ENCODE measurements at places on chromosomes 16 and 17. TPM values are rescaled to one million over a fixed set of nuclear protein-coding genes. Genes with fewer than 3 reads are reported as not detected.
A peak's percentile ranks its signal among the peaks of the same experiment; 100 is the strongest.

DNA sequence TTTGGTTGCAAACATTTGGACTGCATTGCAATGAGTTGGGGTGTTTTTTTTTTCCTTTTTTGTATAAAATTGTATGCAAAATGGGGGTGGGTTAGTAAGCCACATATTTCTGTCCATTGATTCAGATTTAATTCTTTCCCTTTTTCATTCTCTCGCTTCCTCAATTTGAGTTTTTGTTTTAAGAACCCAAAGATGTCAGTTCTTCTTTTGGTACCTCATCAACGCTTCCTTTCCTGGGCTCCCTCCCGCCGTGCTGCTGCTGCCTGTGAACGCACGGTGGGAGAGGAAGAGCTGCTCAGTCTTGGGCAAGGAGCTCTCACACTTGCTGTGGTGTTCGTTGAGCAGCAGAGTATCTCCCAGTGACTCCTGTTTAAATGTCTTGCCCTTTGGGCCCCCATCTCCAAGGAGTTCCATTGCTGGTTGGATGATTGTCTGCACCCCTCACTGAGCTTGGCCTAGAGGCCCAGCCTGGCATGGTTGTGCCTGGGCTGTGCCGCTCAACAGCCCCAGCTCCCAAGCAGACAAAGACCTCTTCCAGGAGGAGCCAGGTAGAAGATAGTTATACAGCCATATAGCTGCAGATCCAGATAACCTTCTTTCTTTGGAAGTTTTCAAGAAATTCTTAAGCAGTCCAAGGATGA lies 13.6 kb downstream of the UBFD1 start:
- no peak for DNase-seq

The CLEC3A gene
- total RNA-seq, result not detected

The TEX19 gene
- total RNA-seq, result not detected

DNA sequence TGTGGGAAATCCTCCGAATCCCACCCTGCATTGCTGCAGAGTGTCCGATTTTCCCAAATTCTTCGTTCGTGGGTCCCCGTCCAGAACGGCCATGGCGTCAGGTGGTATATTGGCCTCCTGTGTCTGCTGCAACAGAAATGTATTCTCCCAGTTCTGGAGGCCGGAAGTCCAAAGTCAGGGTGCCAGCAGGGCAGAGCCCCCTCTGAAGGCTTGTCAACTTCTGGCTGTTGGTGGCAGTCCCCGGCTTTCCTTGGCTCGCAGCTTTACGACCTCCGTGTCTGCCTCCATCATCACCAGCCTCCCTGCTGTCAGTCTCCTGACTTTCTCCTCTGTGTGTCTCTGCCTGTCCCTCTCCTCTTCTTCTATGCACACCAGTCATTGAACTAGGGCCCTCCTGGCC lies 142.1 kb upstream of the FOXF1 start:
- DNase-seq, result no peak

DNA sequence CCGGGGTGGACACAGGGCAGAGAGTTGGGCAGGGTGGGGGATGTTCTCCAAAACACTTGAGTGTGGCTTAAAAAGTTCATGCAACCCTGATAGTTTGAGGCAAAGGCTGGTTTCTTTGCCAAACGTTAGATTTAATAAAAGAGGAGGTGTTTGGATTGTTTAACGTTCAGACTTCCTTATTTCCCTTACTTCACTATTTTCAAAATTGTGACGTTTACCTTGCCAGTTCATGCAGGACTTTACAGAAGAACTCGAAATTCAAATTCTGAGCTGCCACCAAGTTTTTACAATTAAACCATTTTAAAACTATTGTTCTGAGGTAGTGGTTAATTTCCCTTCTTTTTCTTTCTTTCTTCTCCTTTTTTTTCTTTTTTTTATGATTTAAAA lies 5.5 kb downstream of the SEC14L1 start:
- no peak for DNase-seq

- peak; percentile 41 for DNase-seq
Measured at GRCh38 chr16:21277927-21278706, at the start of gene CRYM. TSS of gene CRYM (minus strand) at chr16:21278290. CDS start at chr16:21278251, 39 bp downstream.

The PDILT gene
- total RNA-seq, result not detected

DNA sequence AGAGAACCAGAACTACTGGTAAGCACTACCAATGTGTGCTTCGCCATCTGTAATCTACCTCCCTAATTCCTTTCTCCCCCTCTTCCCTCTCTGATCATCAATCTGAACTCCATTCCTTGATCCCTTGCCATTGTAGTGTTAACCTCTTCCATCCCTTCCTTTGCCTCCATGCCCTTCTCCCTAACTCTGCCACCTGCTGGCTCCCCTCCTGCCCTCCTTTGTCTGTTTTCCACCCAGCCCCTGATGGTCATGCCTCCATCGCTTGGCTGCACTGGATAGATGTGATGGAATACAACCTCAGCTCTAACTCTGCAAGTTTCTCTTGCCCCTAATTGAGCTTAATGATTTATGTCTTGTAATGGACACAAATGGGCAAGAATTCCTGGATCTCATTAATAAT lies 108.2 kb upstream of the ASIC2 start:
- DNase-seq, result no peak

The CACNA1H gene
- total RNA-seq, result 94.5 TPM

The NOTUM gene
- total RNA-seq, result not detected

DNA sequence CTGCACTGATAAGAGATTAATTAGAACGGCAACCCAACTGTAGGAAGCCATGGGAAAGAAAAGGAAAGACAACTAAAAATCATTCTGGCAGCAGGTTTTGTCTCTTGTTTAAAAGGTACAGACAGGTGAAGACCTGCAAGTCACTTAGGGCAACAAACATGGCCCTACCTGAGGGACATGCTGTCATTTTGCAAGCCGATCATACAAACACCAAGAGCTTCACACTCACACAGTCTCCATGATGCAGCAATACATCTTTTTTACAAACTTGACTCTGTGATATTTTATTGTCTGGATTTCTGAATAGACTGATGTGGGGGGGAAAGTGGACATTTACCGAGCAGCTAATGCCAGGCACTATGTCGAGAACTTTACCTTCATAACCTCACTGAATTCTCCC lies 101.8 kb downstream of the PARN start:
- DNase-seq, result no peak

DNA sequence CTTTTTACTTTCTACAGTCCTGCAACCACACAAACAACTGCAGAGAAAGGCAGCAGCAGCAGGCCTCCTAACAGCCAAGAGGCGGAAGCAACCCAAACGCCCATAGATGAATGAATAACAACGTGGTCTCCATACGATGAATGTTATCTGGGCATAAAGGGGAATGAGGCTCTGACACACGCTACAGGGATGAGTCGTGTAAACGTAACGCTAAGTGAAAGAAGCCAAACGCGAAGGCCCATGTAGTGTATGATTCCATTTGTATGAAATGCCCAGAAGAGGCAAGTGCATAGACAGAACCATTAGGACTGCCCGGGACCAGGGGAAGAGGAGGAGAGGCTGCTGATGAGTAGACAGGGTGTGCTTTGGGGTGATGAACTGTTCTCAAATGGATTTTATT lies 94.8 kb upstream of the DNAH17 start:
- DNase-seq, result no peak

The RHBDL1 gene
- 1.5 TPM for total RNA-seq

GRCh38 chr16:77271532-77272426 lies 72.6 kb downstream of the SYCE1L start:
- DNase-seq, result no peak

The UNC45B gene
- 0.21 TPM for total RNA-seq

GRCh38 chr17:78114831-78115723 lies 13.5 kb downstream of the TMC6 start:
- no peak for DNase-seq

DNA sequence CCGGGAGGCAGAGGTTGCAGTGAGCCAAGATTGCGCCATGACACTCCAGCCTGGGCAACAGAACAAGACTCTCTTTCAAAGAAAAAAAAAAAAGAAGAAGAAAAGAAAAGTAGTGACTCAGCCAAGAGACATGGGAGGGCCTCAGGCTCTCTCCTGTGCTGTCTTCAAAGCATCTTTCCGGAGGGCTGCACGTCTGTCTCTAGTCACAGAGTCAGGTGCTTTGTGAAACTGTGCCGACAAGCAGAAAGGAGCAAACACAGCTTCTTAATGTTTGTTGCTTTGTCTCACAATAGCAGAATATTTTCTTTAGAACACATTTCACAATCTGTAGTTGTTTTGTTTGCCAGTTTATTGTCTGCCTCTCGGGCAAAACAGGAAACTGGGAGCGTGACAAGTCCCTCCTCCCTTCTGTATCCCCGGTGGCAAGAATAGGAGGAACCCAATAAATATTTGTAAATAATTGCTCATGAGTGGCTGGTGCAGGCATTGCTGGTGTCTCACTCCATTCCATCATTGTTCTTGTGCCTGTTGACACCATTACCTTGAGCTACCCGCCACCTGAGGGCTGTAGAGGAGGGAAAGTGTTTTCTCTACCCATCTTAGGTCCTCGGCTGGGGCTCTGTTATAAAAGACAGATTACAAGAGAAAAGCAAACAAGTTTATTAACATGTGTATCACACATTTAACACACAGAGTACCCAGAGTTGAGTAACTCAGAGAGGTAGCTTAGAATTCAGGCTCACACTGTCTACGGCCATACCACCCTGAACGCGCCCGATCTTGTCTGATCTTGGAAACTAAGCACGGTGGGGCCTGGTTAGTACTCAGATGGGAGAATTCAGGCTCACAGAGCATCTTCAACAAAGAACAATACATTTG lies 5.5 kb downstream of the GAST start:
- no peak for DNase-seq

The SLC5A2 gene
- 0.83 TPM for total RNA-seq

DNA sequence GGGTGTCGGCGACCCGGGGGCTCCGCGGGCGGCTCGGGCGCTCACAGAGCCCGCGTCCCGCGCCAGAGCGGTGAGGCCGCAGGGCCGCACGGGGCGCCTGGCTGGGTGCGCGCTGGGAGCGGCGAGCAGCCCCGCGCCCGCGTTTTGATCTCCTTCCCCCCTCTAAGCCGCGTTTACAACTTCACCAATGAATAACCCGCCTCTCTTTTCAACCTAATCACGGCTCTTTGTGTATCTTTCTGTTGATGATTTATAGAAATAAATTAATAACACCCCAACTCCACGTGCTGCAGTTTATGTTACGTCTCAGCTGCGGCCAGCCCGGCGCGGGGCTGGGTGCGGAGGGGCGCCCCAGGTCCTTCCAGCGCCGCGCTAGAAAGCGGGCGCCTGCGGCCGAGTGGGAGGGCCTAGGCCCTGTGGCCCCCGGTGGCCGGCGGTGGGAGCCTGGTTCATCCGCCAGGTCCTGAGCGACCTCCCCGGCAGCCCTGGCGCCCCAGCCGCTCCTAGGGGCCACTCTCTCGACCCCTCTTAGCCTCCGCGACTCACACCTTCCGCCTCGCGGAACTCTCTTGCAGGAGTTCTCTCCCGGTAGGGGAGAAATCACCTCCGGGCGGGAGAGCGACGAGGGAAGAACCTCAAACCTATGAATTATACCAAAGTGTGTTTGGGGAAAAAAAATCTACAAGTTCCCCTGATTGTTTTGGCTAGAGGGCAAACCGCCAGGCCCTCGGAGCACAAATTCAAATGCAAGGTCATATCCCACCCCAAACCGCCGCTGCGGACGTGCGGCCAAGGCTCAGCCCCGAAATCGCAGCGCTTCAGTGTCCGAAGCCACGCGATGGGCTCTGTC lies 1.9 kb downstream of the HNF1B start:
- DNase-seq, result no peak

- DNase-seq, result no peak
Measured at GRCh38 chr16:29665294-29666077, 2.4 kb downstream of the SPN start.

DNA sequence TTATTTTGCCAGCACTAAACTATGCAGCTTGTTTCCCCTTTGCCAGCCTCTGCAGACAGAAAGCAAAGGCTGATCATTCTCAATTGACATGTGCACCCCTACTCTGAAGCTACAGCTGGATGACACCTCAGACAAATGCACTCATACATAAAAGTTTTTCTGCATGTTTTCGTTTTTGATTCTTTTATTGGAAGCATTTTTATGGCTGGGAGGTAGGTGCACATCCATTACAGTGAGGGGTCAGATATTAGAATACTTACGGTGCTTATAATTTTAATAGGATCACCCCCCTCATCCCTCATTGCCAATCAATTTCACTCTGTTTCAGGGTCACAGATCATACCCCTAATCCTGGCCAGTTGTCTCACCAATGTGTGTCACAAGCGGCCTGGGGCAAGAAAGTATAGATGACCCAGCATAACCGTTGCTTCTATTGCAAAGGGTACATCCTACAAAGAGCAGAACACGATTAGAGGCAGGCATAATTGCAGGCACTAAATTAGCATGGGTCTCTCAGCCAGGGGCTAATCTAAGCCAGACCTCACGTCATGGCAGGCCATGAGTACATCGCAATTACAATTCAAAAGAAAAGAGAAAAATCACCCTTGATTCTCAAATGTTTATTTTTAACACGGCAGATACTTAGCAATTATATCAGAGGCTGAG lies 89.5 kb upstream of the SOX9 start:
- DNase-seq, result no peak

The GSG1L gene
- total RNA-seq, result 0.35 TPM

GRCh38 chr17:3893003-3893719 lies at the start of gene CAMKK1:
TSS of gene CAMKK1 (minus strand) at chr17:3893053. CDS start at chr17:3885687, 7,366 bp downstream.
- DNase-seq, result peak; percentile 89

GRCh38 chr17:27268394-27269085 lies 25.4 kb upstream of the WSB1 start:
- no peak for DNase-seq

DNA sequence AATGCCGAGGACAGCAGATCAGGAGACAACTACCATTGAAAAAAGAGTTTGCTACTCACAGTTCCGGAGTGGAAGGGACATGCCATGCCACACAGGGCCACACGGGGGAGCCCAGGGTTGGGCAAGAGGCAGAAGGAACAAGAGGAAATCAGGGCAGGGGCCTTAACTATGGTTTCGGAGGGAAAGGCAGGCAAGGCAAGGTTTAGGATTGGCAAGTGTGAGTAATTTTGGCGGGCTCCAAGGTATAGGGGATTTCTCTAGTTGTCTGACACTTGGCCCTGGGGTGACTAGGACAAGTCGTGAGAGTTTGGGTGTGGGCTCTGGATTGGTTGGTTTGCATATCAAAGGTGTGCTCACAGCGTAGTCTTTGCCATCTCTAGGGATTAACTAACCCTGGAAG lies 27.0 kb upstream of the NTN1 start:
- peak; percentile 34 for DNase-seq

DNA sequence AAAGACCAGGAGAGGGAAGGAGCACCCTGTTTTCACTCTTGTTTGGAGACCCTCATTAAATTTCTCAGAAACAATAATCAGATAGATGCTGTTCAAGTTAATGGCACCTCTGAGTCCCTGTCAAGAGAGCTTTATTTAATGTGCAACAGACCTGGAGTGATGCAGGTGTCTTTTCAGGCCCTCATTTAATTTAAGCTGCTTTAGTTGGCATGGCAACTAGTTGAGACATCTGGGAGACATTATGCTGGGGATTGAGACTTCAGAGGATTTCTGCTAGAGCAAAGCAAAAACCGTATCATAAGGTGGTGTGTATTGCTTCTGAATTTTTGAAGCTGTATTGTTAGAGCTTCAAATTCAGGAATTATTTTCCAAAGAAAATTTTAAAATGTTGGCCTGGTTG lies 108.5 kb downstream of the NLK start:
- DNase-seq, result no peak

DNA sequence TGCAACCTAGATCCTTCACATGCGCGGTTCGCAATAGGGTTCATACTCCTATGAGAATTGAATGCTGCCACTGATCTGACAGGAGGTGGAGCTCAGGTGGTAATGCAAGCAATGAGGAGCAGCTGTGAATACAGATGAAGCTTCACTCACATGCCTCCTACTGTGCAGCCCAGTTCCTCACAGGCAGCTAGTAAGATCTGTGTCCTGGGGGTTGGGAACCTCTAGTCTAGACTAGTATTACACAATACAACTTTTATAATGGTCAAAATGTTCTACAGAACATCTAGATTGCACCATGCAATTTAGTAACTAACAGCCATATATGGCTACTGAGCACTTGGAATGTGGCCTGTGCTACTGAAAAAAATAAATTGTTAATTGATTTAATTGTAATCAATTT lies 26.7 kb downstream of the ABCA5 start:
- no peak for DNase-seq

Data from uterus (tissue), 4 donors.